Brain pericyte (primary cell): ENCODE measurements at places on chromosomes 6 and 20.
A peak's percentile ranks its signal among the peaks of the same experiment; 100 is the strongest.

DNA sequence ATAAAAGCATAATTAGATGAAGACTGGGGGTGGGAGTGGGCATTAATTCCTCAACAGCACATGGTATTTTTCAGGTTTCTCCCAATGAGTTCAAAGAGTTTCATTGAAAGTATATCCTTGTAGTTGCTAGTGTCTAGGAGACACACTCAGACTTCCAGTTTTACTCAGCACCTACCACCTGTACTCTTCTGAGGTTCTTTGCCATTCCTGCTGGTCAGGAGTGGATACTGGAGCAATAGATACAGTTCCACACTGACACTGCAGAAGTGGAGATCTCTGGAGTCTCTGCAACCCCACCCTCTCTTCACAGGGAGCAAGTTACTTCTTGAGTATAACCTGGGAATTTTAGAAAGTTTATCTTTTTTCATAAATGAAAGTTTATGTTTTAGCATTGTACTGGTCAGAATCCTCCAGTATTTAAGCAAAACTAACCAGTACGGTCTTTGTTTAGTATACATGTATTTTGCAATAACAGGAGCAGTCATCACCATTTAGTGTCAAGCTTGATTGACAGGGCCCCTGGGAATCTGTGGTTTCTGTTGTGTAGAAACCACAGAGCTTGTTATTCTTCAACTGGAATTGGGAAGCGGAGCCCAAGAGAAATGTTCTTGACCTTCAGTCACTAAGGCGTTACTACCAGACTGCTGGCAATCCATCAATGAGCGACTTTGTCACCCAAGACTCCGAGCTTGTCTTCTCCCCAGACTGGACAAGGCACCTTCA lies 148.1 kb downstream of the ZDHHC14 start:
- DNase-seq: no peak

- no peak for DNase-seq
Measured at GRCh38 chr20:35837577-35838195, 65.9 kb downstream of the PHF20 start.

DNA sequence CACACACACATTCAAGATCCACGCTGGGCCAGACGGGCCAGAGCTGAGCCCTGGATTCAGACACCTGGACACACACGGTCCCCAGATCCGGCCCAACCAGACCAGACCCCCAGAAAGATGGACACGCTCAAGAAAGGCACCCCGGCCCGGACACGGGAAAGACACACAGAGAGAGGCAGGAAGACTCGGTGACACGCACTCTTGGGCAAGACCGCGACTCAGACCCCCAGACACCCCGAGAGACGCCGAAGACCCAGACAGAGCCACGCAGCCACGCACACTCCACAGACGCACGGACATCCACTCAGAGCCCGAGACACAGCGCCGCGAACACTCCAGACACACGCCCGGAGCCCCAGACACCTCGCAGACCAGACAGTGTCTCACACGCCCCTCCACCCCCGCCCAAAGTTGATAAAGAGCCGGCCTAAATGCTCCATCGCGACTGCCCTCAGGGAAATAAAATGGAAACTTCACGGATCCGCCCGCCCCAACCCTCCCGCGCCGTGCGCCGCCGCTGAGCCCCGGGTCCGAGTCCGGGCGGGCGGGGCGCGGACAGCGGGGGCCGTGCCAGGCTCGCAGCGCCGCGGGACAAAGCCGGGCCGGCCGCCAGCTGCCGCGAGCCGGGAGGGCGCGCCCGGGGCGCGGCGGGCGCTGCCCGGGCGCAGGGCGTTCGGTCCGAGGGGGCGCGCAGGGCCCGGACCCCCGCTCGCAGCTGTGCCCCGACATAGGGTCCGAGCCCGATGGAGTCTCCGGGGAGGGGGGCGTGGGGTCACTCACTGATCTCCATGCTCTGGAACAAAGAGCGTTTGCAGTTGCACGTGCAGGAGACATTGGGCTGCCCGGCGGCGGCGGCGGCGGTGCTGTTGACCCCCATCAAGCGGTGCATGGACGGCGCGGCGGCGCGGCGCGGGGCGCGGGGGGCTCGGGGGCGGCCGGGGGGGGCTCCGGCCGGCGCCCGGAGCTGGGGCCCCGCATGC lies 831 bp downstream of the PMEPA1 start:
- no peak for DNase-seq

- DNase-seq: peak; percentile 58
Measured at GRCh38 chr6:3209114-3210023, 18.1 kb downstream of the TUBB2B start.

- no peak for DNase-seq
Measured at GRCh38 chr20:8645326-8645725, 423.6 kb upstream of the PLCB4 start.
